NCI-H1092 (cell line): ENCODE measurements at places on chromosomes 7 and 10.

- no peak for DNase-seq
These were observed 461.9 kb downstream of the KCNMA1 start for GRCh38 chr10:77175631-77176222.

DNA sequence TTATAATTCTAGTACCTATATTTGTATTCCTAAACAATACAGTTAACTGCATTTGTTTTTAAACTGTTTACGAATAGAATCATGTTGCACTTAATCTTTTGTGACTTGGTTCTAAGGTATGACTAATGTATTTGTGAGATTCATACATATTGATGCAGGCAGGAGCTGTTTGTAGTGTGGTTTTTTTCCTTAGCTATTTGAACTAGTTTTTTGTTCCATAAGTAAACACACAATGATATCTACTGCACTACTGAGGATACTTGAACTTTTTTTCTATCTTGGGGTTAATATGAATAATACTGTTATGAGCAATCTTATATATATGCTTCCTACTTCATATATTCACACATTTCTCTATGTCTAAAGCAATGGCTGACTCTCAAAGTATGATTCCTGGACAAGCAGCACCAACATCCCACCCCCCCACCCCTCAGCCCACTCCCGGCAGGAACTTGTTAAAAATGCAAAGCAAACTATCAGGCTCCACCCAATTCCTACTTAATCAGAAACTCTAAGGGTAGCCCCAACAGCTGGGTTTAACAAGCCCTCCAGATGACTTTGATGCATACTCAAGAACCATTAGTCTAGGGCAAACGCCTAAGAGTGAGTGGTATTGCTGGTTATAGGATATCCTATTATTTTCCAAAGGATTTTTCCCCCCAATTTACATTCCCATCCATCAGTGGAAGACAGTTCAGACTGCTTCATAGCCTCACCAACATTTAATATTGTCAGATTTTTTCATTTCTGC, 25.8 kb downstream of the BRAF start:
- DNase-seq = no peak

GRCh38 chr7:117896339-117896738, 23.1 kb upstream of the CTTNBP2 start:
- no peak for DNase-seq

GRCh38 chr10:126214021-126214420, 174.3 kb downstream of the ADAM12 start:
- no peak for DNase-seq

DNA sequence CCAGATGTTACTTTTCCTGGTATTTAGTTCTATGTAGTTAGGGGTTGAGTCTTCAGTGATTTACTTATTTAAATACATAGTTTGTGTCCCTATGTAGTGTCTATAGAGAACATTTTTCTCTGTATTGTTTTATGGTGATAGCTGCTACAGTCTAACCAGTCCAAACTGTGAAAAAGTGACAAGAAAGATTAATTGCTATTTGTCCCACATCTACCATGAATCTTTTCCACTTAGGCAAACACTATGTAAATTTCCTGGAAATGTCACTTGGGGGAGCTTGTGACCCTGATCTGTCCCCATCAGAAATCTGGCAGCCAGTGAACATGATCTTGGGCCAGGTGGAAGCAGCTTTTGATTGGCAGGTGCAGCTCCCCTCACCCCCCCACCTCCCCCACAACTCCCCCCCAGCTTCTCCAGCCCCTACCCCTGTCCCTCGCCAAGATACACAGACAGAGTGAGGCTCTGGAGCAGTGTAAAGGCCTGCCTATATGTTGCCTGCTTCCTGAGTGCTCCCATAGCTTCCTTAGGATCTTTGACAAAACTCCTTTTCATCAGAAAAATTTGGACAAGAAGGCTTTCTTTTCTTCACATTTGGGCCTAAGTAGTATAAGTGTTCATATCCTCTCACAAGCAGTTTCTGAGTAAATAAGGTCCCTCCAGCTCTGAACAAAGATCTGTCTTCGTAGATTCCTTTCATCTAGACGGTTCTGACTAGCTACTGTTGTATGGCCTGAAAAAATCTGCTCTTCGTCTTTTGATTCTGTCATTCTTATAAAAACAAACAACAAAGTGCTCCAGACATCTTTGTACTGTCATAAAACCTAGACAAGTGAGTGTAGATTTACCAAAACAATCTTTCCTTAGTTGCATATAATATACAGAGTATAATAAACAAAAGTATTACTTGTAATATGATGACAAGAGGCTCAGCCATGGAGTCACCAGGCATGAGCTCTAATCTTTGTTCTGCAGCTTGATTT, 31.5 kb upstream of the SLC13A1 start:
- no peak for DNase-seq

- no peak for DNase-seq
These were observed 288.8 kb upstream of the NFE2L3 start for GRCh38 chr7:25863005-25863728.

- DNase-seq = no peak
These were observed 29.9 kb downstream of the CALML5 start for GRCh38 chr10:5469353-5470061.
